ENCODE measurements at places on chromosomes 7 and 10. TPM values are rescaled to one million over a fixed set of nuclear protein-coding genes. Genes with fewer than 3 reads are reported as not detected.

DNA sequence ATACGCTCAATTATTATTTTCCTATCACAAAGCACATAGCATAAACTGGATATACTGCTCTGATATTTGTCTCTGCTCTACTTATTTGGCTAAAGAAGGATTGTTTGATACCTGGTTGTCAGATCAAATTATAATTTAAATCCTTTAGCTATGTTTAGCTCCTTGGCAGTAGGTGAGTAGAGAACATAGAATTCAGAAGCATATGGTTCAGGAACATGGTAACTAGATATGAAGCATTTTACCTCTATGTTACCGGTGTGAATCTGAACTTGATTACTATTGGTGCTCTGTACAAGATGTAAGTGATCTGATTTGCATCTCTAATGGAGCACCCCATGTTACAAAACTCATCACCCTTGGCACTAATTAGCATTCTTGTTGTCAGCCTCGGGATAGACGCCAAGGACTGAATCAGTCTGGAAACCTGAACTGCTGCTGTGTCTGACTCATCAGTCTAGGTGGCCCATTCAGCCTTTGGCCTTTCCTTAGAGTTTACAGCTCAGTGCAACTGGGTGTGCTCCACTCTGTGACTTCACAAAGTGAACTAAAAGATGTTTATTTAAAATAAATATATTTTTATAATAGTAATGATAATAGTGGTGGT lies 12.3 kb upstream of the MYPN start:
- DNase-seq: no peak

The NCF1 gene
- total RNA-seq: 2.5 TPM

The EVX1 gene
- not detected for total RNA-seq

- no peak for DNase-seq
Observed at GRCh38 chr10:133394064-133394663, at the start of gene MTG1. Gene MTG1 (plus strand): TSS chr10:133394157. CDS start chr10:133394221, 64 bp downstream.

The ARHGEF35 gene
- total RNA-seq: 16.5 TPM

GRCh38 chr7:120303105-120303504 lies 30.1 kb downstream of the KCND2 start:
- DNase-seq: no peak

GRCh38 chr10:20369863-20370736 lies 527.0 kb downstream of the NEBL start:
- DNase-seq: no peak

DNA sequence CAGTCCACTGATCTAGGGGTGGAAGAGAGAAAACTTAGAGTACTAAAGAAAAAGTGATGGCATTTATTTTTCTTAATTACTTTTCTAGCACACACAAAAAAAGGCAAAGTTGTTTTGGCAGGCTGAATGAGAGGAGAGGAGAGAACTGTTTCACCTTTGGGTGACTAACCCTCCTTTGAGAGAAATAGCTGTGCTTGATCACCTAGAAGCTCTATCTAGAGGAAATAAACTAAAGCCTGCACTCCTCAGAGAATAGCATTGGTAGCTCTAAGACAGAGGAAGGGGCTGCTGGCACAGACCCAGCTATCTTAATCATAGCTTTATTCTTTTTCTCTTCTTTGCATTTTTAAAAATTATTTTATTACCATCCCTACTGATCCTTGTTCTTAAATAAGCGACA lies 6.3 kb downstream of the TMEM243 start:
- DNase-seq: no peak

DNA sequence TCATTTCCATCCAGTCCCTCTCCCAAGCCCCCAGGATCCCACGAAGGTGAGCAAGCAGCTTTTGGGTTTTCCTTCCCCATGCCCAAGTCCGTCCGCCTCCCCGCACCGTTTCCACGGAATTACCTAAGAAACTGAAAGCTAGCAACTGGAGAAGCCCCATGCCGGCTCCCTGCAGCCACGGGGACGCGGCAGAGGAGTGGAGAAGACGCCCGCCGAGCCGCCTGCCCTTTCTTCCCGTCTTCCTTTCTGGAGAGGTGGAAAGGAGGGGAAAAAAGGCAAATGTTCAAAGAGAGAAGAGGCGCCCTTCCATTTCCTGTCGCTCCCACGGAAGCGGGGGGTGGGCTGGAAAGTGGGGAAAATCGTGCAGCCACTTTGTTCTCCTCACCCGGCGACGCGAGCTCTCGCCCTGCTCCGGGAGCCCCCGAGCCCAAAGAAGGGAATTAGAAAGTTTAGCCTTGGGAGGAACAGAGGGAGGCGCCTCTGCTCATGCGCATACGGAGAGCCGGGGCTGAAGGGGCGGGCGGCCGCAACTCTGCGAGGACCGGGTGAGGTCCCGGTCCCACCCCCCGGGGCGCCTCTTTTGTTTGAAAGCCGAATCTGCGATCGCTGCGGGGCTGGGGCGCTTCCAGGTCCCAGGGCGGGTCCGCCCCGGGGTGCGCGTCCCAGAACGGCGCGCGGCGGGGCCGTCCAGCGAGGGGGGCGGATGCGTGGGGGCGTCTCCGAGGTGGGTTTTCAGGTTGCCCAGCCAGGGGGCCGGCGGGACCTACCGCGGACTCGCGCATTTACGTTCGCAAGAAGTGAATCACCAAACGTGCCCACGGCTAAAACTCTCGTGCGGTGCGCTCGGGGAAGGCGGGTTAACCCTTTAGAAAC lies at the start of gene LAMB1:
Gene LAMB1 (minus strand): TSS at position 436 of the 873 bp plus-strand sequence. CDS start 276 bp downstream, at position 160.
- DNase-seq: no peak

- DNase-seq: no peak
Observed at GRCh38 chr10:56599201-56599600, 238.1 kb upstream of the ZWINT start.

DNA sequence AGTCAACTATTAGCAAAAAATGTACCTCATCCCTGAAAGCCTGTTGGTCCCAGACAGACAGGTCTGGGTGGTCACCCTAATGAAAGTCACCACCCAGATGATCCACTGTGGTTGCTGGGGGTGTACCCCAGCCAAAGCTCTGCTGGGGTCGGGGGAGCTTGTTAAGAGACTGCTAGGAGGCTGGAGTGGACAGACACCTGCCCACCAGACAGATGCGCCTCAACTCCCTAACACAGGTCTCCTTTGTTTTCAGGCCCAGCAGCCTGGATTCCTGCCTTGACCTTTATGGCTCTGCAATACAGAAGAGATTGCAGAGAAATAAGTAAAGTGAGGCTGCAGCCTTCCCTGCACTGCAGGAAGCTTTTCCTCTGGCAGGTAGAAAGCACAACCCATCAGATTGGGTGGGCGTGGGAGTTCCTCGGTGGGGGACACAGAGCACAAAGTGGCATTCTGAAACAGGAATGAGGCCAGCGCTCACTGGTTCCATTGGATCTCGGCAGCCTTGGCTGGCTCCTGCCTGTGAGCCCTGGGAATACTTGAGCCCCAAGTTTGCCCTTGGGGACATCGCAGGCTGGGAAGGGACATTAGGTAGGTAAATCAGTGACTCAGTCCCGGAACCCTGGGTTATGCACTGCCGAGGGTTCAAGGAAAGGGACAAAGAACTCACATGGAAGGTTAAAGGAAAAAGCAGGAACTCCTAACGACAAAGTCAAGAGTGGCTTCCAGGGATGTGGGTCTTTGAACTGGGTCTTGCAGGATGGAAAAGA lies 18.0 kb upstream of the ZNF488 start:
- no peak for DNase-seq

The RASA4B gene
- 2.2 TPM for total RNA-seq

All from esophagus squamous epithelium (tissue), 5 donors.